ENCODE measurements at places on chromosomes 12 and 14.

- DNase-seq: no peak
Observed at GRCh38 chr12:50620109-50620977, 115.6 kb downstream of the DIP2B start.

- no peak for DNase-seq
Observed at GRCh38 chr14:29649170-29649569, 278.5 kb downstream of the PRKD1 start.

DNA sequence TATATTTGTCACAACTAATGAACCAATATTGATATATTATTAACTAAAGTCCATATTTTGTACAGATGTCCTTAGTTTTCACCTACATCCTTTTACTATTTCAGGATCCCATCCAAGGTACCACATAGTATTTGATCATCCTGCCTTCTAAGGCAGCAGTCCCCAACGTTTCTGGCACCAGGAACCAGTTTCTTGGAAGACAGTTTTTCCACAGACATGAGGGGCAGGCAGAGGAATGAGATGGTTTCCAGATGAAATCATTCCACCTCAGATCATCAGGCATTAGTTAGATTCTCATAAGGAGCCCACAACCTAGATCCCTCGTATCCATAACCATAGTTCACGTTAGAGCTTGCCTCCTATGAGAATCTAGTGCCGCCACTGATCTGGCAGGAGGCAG, 82.8 kb upstream of the BCL2L14 start:
- no peak for DNase-seq

GRCh38 chr14:105866841-105867321, 340.5 kb downstream of the TMEM121 start:
- DNase-seq: peak; percentile 60

- no peak for DNase-seq
Observed at GRCh38 chr12:124592050-124592449, 24.6 kb upstream of the NCOR2 start.

- no peak for DNase-seq
Observed at GRCh38 chr12:93137656-93138612, 208.8 kb upstream of the EEA1 start.
